G401 (cell line): ENCODE measurements at places on chromosomes 7 and 10.
A peak's percentile ranks its signal among the peaks of the same experiment; 100 is the strongest.

- peak; percentile 92 for DNase-seq
Observed at GRCh38 chr10:109931163-109931562, 7.9 kb upstream of the XPNPEP1 start.

DNA sequence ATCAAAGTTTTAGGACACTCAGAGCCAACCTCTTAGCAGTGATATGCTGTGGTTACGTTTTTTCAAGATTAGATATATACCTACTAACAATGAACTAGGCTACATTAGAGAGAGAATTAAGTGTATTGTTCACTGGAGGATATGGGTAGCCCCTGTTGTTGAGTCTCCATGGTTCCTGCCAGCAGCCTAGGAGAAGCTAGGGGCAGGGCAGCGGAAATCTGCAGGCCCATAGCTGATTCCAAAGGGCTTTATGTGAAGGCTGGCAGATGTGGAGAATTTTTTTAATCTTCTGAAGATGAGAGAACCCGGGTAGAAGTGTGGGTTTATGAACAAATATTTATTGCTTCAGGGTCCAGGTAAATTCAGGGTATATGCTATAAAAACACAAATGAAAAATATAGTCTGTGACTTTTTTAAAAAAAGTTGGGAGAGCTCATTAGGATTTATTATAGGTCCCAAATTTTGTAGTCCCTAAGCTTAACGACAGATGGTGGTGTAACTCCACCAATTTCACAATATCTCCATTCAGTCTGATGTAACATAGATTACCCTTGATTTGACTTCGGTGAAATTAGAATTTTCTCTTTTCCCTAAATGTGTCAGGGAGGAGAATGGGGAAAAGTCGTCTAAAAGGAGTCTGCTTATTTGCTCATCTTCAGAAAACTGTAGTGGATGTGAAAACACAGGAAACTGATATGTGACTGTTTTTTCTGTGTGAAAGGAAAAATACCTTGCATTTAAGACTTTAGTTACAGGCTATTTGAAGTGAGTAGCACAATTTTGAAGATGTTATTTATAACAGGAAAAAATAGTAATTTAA is 163.0 kb upstream of the PPP1R3A start:
- peak; percentile 11 for DNase-seq

GRCh38 chr7:1458683-1459511 is at the start of gene MICALL2:
Gene MICALL2 (minus strand): TSS chr7:1459470. CDS start chr7:1459326, 144 bp downstream.
- peak; percentile 18 for DNase-seq

GRCh38 chr7:36372156-36372555 is 17.5 kb upstream of the ANLN start:
- DNase-seq = no peak

DNA sequence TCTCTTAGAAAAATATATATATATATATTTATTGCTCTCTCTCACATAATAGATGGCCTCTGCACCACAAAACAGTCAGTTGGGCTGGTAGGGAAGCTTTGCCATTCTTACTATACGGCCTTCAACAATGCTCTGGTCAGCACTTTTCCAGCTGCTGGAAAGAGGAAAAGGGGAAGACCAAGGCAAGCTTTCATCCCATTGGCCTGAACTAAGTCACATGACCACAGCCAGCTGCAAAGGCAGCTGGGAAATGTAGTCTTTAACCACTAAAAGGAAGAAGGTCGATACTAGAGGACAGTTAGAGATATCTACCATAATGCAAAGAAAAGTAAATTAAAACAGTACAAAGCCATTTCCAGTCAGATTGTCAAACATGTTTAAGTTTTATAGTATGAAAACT is 58.4 kb upstream of the MACROH2A2 start:
- DNase-seq = peak; percentile 24

GRCh38 chr7:27181795-27182275 is 3.2 kb downstream of the HOXA11 start:
- no peak for DNase-seq

- no peak for DNase-seq
Observed at GRCh38 chr7:15332956-15333355, 228.9 kb downstream of the AGMO start.

- DNase-seq = no peak
Observed at GRCh38 chr10:89296220-89296648, 5.6 kb upstream of the IFIT2 start.

GRCh38 chr7:25557930-25558329 is 329.6 kb upstream of the NPVF start:
- DNase-seq = no peak

GRCh38 chr10:91317541-91317940 is 92.6 kb upstream of the HECTD2 start:
- DNase-seq = no peak

DNA sequence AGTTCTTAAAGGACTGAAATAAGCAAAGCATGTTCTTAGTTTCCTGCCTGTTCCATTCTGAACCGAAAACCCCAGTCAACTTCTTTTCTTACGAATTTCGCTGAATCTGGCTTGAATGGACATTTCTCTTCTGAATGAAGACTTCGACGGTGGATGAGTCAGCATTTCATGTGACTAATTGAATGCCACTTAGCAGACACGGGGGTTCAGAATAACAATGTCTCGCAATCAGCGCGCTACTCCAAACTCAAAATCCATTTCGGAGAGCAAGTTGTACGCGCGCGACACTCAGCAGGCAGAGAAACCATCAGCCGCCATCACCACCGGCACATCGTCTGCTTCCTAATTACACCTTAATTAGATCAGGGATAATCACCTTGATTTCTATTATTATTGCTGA is 239.0 kb upstream of the KLF6 start:
- no peak for DNase-seq

DNA sequence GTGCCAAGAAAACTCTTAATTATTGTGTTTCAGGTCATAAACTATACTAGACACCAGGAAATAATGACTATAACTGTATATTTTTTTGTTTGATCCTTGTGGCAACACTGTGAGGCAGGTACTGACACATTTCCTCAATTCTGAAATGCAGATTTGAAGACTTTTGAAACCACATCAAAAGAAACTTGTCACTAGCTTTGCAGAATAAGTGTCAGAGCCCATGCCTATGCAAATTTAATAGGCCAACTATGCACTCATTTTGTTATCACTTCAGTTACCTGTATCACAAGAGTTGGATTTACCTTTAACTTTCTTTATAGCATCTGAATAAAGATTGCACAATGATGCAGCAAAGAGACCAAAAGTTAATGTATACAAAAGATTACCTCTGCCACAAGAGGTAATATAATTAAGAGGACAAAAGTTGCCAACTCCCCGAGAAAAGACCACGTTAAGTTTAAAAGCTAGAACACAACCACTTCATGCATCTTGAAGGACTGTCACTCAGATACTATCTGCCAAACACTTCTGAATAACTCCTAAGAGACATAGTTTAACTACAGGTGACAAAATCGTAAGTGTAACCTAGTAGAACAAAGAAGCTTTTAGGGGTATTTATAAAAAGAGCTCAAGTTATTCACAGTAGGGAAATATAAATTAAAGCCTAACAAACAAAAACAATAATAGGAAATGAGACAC is 80.5 kb downstream of the ELAPOR2 start:
- no peak for DNase-seq

DNA sequence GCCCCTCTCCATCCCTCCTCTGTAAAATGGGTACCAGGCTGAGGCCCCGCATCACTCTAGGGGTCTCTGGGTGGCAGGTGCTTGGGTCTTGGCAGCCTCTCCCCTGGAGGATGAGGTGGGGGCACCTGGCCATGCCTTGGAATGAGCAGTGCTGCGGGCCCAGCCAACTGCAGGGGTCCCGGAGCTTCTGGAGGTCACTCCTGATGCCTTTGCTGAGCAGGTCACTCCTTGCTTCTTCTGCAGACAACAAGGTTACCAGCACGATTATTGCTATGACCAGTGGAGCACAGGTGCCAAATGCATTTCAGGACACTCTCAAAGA is 22.4 kb upstream of the ZNF488 start:
- DNase-seq = no peak

- DNase-seq = no peak
Observed at GRCh38 chr7:33623267-33623666, 282.1 kb upstream of the BMPER start.

- no peak for DNase-seq
Observed at GRCh38 chr7:44162785-44163395, 21.8 kb upstream of the MYL7 start.

GRCh38 chr10:71845410-71846405 is 5.3 kb downstream of the PSAP start:
- DNase-seq = peak; percentile 92

DNA sequence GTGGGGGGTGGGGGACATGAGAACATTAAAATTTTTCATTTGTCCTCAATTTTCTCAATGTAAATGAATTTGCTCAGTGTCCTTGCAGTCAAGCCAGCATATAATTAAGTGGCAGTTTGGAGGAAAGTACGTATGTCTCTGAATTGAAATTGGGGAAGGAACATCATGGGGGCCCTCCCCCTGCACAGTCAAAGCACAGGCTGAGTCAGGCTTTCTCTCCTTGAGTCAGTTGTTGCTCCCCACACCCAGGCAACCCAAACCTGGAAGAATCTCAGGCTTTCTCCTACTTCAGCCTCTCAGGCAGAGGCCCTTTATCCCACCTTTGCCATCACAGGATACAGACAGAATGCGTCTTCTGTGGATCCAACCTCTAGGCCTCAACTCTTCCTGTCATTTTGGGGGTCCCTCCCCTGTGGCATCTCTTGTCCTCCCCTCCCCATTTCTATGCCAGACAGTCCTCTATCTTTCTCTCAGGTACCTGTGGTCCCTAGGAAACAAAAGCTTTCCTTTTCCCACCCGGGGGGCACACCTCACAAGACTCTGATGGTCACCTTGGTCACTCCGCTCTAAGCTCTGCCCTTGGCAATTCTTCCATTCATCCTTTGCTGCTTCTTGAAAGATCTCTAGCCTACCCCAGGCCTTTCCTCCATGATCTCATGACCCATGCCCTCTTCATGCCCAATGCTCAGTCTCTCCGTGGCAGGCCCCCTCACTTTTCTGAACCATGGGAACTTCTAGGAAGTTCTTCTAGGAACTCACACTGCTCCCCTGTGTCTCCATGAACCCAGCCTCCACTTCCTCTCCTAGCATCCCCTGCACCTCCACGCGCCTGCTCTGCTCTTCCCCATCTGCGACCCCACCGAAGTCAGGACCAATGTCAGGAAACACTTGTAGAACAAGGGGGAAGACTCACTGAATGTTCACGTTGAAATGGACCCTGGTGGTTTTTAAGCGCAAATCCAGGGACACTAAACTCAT is 40.4 kb downstream of the CREB3L2 start:
- DNase-seq = no peak

GRCh38 chr10:47145290-47145934 is 154.6 kb upstream of the GDF10 start:
- no peak for DNase-seq

DNA sequence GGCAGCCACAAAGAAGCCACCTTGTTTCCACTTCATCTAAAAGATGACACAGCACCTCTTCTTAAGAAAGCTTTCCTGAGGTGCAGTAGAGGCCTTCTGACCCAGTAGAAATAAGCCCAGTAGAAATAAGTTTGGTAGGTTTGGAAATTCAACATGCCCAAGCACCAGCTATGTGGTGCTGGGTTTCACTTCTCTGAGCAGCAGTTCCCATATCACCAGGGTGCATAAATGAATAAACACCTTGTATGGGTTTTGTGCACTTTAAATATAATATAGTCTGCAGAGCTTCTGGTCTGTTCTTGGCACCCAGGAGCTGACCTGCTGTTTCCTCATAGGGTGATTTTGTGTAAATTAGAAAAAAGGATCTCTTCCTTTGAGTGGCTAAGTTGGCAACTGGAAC is 492.4 kb upstream of the SORCS1 start:
- DNase-seq = no peak

DNA sequence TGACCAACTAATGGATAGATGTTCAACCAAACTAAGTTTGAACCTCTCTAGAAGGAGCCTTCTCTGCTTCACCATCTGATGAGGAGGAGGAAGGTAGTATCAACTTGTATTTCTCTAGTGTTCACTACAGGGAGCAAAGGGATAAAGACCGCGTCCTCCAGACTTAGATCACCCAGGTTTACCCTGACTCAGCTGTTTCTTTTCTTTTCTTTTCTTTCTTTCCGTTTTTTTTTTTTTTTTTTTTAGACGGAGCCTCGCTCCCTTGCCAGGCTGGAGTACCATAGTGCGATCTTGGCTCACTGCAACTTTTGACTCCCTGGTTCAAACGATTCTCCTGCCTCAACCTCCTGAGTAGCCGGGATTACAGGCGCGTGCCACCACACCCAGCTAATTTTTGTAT is 59.8 kb downstream of the C10orf105 start:
- no peak for DNase-seq

DNA sequence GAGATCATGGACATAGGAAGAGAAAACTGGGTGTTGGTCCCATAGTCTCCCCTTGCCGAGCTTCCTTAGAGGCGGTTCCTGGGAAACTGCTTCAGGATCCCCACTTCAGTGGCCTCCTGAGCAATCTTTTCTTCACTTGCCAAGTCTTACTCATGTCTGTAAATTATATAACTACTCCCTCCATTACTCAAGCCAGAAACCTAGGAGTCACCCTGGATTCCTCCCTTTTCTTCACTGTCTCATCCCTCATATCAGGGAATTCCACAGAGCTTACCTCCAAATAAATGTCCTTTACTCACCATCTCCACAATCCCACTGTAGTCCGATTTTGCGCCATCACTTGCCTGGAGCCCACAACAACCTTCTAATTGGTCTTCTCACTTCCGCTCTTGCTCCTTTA is 29.1 kb upstream of the TRUB1 start:
- no peak for DNase-seq

- no peak for DNase-seq
Observed at GRCh38 chr7:139948167-139948566, 114.6 kb downstream of the PARP12 start.

- DNase-seq = no peak
Observed at GRCh38 chr10:118986815-118987790, 42.4 kb upstream of the NANOS1 start.

- DNase-seq = peak; percentile 44
Observed at GRCh38 chr7:79272066-79272669, 181.3 kb downstream of the MAGI2 start.

DNA sequence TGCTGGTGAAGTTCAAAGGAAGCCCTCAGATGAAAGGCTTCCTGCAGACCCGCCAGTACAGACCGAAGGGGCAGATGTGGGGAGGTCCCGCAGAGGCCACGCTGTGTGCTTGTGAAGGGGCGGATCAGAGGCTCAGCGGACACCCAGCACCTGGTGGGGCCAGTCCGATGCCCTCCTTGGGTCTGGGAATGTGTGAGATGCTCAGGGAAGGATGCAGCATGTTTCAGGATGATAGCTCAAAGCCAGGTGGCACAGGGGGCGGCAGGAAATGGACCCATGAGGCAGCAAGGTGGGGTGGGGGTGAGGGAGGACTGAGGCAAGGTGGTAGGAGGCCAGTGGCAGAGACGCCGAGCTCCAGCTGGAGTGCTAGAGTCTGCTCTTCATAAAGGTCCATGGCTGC is 27.9 kb upstream of the HSPA12A start:
- DNase-seq = no peak

- DNase-seq = no peak
Observed at GRCh38 chr10:92961638-92962037, 99.0 kb upstream of the CYP26C1 start.

GRCh38 chr7:158805414-158805813 is 23.9 kb downstream of the ESYT2 start:
- no peak for DNase-seq

GRCh38 chr10:59060852-59061251 is 115.6 kb upstream of the PHYHIPL start:
- DNase-seq = no peak
